Cortex of kidney (tissue), 1 donor: ENCODE measurements at places on chromosomes 4 and X.

- no peak for DNase-seq
These were observed 131.2 kb upstream of the PCDH18 start for GRCh38 chr4:137663251-137664045.

DNA sequence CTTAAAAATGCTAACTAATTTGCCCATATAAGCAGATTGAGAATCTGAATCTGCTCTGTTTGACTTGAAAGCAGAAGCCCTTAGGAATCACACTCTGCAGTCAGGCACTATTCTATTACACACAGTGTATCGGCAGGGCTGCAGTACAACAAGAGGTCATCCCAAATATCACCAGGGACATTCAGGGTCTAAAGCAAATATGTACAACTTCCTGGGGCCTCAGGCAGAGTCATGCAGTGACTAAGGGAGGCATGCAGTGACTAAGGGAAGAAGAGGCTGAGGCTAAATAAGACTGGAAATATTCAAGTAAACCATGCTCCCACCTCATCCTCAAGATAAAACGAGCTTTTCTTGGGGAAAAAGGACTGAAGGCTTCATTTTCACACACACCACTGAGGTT, 20.9 kb downstream of the MAPK10 start:
- DNase-seq: no peak

- no peak for DNase-seq
These were observed 25.7 kb downstream of the ADGRG2 start for GRCh38 chrX:19096586-19096985.

DNA sequence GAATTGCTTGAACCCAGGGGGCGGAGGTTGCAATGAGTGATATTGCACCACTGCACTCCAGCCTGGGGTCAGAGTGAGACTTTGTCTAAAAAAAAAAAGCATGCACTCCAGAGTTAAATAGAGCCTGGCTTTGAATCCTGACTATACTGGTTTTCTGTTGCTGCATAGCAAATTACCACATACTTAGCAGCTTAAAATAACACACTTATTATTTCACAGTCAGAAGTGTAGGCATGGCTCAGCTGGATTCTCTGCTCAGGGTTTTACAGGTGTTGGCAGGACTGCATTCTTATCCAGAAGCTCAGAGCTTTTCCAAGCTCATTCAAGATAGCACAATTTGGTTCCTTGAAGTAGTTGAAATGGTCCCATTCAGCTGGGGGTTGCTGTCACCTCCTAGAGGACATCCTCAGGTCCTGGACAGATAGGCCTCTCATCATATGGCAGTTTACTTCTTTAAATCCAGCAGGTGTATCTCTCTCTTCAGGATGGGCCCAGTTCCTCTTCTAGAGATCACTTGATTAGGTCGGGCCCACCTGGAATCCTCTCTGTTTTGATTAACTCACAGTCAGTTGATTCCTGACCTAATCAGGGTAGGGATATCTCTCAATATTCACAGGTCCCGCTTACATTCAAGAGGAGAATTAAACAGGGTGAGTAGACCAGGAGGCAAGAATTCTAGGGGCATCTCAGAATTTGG, 26.8 kb downstream of the DOCK11 start:
- DNase-seq: no peak

GRCh38 chrX:119069762-119070161, 3.0 kb upstream of the CT47C1 start:
- no peak for DNase-seq

DNA sequence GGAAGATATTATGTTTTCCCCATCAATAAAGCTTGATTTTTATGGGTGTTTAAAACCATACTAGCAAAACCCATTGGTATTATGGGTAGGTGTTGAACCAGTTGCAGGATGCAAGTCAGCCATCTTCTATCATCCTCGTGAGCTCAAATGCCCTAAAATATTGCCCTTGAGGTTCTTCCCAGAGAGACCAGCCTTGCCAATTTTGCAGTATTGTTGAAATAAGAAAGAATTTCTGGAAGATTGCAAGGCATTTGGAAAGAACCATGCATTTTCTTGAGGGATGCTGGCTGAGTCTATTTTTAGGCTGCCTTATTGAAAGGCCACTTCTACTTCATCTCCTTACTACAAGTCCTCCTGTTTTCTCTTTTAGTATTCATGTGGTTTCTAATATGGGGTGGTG, 60.9 kb upstream of the SOD3 start:
- no peak for DNase-seq

DNA sequence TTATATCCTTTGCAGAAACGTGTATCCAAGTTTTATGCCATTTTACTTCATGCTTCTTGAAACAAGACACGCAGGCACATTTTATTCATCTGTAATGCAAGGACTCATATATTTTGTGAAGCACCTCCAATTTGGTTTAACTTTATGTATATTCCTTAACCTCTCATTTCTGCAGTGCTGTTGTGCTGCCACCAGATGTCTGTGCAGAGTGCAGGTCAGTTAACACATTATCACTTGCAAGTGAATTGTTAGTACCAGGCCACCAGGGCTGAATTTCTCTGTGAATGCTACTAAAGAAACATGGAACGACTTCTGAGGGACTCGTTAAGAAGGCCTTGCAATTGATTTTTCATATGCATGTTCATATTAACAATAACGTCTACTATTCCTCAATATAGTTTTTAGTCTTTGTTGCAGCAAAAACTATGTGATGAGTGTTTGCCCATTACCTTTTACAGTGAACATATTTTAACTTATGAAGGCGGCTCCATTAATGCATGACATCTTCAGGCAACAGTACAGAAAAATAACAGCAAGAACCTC, 770.3 kb downstream of the NLGN4X start:
- no peak for DNase-seq

DNA sequence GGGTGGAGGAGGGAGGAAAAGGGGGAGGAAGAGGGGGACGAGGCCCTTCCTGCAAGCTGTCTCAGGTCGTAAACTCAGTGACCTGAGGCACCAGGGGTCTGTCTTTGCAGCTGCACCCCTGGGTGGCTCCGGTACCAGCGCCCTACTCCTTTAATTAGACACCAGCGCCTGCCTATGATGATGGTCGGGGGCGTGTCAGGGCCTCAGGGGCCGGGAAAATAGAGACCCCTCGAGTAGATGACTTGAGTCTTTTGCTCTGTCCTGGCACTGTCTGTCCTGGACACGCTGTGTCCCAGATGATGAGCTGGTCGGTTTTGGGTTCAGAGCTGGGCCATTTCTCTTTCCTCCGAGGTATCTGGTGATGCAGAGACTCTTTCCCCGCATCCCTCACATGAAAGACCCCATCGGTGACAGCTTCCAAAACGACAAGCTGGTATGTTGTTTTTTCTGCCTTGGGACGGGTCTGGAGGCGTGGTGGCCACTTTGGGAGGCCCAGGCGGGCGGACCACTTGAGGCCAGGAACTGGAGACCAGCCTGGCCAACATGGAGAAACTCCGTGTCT, 11.2 kb downstream of the SLC25A6 start:
- no peak for DNase-seq

DNA sequence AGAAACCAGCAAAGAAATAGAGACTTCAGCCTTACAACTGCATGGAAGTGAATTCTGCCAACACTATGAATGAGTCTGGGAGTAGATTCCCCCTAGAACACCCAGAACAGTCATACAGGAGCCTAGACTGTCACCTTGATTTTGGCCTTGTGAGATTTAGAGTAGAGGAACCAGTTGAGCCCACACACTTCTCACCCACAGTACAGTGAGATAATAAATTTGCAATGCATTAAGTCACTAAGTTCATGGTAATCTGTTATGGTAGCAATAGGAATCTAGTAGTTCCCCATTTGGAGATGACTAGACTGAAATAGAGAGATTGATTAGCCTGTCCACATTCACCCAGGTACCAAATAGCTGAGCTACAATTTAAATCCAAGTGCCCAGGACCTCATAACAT, 59.0 kb downstream of the FAM13A start:
- no peak for DNase-seq

GRCh38 chr4:178752954-178753525, 1310.8 kb upstream of the AGA start:
- DNase-seq: no peak

- DNase-seq: no peak
These were observed 272.4 kb upstream of the SMIM31 start for GRCh38 chr4:164481306-164482091.

DNA sequence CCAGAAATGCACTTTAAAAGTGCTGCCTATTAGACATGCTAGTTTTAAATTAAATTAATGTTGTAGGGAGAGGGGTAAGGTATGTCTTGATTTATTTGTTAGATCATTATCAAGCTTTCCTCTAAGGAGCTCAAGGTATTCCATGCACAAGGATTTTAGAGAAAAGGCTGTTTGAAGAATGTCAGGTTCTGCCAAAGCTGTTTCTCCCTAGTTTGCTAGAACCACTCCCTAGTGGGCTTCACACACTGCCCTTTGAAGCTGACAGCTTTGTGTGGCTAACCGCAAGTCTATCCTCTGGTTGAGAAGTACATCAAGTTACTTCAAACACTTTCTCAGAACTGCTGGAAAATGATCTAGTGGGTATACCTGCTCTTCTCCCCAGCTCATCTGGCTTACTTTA, 32.3 kb downstream of the RASL11B start:
- no peak for DNase-seq

DNA sequence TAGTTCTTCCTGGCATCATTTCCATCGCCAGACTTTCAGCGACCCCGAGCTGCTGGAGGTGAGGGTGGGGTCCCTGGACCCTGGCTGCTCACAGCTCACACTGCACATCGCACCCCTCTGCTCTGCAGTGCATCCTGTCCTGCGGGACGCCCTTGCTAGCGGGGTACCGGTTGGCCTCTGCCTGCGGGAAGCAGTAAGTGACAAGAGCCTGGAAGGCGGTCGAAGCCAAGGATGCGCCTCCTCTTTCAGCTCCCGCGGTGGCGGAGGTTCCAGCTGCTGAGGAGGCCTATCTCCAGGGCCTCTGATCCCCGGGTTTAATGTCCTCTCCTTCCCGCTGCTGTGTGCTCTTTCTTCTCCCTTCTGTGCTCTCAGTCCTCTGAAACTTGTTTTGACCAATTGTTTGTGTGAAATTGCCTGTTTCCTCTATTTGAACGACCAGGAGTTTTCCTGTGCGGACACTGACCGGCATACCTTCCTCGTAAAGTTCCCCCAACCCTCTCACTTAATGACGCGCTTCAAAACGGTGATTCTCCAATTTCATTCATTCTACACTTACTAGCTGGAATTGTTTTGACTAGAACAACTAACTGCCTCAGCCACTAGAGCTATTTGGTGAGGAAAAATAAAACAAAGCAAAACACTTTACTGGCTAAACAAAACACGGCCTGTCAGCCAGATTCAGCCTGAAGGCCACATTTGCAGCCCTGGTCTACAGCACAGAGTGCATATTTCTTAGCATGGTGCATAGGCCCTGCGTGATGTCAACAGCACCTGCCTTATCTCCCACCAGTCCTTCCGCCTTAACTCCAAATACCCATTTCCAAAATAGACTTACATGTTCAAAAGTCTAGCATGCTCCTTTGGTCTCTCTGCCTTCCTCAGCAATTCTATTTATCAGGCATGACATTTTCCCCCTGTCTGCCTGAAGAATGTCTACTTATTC, 28.0 kb downstream of the MGAT4D start:
- DNase-seq: no peak

DNA sequence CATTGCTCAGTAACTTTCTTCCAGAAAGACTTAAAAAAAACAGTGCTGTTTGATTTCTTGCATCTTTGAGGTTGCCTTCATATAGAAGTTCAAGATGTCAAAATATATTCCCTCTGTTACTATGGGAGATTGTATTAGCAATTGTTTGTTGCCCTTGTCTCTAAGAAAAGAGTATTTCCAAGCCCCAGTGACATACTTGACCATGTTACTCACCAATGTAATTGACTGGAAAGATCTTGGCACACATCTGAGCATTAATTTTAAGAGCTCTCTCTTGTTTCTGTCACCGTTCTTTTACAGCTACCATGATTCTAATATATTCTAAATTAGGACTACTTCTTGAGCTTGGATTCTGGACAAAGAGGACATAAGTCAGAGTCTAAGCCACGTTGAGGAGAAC, 902.7 kb upstream of the EPHA5 start:
- no peak for DNase-seq

GRCh38 chrX:129544780-129545179, 4.7 kb downstream of the OCRL start:
- DNase-seq: no peak

- no peak for DNase-seq
These were observed 21.4 kb upstream of the PPP2R2C start for GRCh38 chr4:6493658-6494304.

DNA sequence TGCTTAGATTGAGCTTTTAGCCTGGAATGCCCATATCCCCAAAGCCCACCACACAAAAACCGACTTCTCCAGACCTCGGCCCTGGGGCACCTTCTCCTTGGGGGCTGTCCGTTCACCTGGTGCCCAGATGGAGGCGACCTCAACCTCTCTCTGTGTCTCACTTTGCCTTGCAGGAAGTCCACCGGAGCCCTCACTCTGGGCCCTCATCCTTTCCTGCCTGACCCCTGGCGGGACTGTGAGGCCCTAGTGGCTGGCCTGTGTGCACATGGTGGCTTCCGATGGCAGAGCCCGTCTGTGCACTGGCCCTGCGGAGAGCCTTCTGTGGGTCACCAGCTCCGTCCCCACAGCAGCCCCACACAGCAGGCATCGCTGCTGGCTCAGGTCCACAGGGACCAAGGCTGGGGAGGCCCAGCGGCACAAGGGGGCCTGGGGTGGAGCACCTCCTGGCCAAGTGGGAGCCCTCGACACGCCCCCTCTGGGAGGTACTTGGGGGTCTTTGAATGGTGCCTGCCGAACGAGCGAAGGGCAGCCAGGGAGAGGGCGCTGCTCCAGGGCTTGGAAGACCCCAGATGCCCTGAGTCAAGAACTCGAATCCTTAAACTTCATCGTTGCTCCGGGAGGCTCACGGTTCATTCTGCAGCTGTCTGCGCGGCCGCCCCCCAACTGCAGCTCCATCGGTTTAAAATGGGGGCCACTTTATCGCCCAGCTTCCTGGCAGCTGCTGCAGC, 97.2 kb upstream of the ADRA2C start:
- DNase-seq: no peak

DNA sequence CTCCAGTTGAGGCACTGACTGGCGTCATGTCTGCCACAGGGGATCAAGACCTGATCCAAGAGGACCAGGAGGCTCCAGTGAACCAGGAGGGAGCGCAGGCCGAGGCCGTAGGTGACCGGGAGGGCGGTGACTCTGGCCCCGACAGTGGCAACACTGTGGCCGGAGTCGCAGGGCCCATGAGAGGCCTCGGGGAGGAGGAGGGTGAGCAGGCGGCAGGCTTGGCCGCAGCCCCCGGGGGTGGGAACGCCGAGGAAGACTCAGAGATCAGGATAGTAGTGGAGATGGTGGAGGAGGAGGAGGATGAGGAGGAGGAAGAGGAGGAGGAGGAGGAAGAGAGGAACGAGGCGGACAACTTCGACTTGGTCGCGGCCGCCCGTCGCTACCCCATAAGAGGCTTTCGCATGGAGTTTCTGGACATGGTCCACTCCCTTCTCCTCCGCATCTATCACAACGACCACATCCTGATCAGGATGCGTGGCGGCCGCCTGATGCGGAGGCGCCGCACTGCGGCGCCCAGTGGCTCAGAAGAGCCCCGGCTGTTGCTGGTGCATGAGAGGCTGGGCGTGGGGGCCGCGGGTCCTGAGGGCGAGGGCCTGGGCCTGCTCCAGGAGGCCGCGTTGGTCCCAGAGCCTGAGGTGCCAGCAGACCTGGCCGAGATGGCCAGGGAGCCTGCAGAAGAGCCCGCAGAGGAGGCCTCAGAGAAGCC, 560 bp downstream of the CT47C1 start:
- no peak for DNase-seq

- no peak for DNase-seq
These were observed 157.7 kb downstream of the CHIC2 start for GRCh38 chr4:53906606-53907190.

- no peak for DNase-seq
These were observed 51.5 kb upstream of the PRPS1 start for GRCh38 chrX:107576841-107577240.
